ENCODE measurements at places on chromosomes 16 and 17.

- DNase-seq, result no peak
Measured at GRCh38 chr16:87829622-87829980, 39.7 kb downstream of the SLC7A5 start.

GRCh38 chr16:1125471-1125870 is 27.4 kb upstream of the CACNA1H start:
- DNase-seq, result no peak

DNA sequence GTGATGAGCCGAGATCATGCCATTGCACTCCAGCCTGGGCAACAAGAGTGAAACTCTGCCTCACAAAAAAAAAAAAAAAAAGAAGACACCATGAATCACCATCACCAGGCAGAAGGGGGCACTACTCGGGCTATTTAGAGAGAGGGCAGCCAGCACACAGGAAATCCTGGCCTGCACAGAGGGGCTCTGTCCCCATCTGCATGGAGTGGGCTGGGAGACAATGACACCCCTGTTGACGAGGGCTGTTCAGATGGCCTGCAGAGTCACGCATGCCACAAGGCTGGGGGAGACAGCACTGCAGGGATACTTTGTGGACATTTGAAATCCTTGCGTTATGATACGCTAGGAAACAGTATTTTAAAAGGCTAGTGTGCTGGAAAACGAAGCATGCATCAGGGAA is 48.3 kb downstream of the CUEDC1 start:
- peak; percentile 98 for DNase-seq

GRCh38 chr16:25014500-25015147 is 545 bp downstream of the ARHGAP17 start:
- peak; percentile 71 for DNase-seq

DNA sequence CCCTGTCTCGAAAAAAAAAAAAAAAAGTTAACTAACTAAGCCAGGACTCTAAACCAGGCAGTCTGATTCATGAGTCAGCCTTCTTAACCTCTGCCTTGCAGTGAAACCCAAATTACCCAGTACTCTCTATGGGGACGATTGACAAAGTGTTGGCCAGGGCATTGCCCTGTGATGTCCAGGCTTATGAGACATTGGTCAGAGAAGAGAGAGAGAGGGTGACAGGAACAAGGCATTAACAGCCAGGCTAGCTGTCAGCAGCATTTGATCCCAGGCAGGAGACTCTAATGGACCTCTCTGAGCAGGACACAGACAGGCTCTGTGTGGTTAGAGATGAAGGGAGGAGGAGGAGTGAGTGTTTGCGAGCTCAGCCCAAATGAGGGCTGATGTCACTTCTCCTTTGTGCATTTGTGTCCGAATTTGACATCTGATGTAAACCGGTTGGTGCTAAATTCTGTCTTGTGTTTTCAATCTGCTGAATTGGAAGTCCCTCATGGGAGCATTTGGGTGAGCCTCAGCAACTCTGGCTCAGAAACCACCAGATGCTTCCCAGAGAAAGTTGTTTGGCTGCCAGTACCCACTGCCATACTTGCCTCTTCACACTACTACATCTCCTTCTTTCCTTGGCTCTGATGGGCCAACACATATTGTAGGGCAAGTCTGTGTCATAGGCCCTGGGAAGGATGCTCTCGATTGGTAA is 4.3 kb upstream of the MYL4 start:
- peak; percentile 81 for DNase-seq

GRCh38 chr17:61394630-61395408 is 4.8 kb upstream of the TBX2 start:
- no peak for DNase-seq

- no peak for DNase-seq
Measured at GRCh38 chr17:77205396-77206125, 64.8 kb downstream of the SEC14L1 start.

DNA sequence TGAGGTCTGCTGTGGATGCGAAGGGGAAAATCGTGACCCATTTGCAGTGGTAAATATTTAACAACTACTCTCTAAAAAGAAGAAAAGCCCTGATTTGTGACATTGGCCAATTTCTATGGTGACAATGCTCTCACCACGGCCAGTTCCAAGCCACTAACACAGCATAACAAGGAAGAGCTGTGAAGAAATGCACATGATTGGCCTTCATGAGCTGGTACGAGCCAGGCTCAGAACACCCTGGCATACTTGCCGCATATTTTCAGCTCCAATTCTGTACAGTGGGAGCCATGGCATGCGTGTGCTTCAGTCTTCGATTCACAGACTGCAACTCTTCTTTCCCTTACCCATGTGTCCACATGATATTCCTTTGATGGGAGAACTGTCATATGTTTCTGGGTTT is 363.9 kb upstream of the CDH5 start:
- DNase-seq, result no peak

GRCh38 chr17:5861246-5861645 is 208.9 kb upstream of the WSCD1 start:
- DNase-seq, result no peak

DNA sequence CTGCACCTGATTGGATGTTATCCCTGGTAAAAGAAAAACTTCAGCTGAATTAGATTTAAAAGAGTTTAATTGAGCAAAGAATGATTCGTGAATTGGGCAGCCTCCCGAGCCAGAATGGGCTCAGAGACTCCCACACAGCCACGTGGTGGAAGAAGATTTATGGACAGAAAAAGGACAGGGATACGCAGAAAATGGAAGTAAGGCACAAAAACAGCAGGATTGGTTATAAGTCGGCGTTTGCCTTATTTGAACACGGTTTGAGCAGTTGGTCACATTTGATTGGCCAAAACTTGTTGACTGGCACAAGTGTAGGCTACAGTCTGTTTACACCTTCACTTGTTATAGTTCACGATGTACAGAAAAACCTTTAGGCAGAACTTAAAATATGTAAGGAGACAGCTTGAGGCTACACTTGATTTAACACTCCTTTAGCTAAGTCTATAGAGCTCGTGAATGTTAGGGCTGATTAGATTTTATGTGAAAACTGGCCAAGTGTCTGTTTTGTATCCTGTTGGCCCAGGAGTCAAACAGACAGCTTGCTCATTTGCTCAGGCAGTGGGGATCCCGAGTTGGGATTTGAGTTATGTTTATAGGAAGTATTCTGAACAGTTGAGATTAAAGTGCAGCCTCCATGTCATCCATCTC is 119.5 kb upstream of the SHISA6 start:
- DNase-seq, result no peak

- no peak for DNase-seq
Measured at GRCh38 chr17:33371377-33371776, 78.3 kb upstream of the ASIC2 start.

GRCh38 chr16:71974068-71974818 is 26.0 kb downstream of the PKD1L3 start:
- DNase-seq, result no peak

- no peak for DNase-seq
Measured at GRCh38 chr17:66950325-66950724, 14.2 kb upstream of the CACNG4 start.

DNA sequence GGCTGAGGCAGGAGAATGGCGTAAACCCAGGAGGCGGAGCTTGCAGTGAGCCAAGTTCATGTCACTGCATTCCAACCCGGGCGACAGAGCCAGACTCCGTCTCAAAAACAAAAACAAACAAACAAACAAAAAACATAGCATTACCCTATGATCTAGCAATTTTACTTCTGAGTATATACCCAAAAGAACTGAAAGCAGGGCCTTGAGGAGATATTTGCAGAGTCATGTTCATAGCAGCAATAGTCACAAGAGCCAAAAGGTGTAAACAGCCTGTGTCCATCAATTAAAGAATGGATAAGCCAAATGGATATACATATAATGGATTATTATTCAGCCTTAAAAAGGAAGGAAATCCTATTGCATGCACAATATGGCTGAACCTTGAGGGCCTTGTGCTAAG is 63.1 kb downstream of the TOM1L2 start:
- no peak for DNase-seq

DNA sequence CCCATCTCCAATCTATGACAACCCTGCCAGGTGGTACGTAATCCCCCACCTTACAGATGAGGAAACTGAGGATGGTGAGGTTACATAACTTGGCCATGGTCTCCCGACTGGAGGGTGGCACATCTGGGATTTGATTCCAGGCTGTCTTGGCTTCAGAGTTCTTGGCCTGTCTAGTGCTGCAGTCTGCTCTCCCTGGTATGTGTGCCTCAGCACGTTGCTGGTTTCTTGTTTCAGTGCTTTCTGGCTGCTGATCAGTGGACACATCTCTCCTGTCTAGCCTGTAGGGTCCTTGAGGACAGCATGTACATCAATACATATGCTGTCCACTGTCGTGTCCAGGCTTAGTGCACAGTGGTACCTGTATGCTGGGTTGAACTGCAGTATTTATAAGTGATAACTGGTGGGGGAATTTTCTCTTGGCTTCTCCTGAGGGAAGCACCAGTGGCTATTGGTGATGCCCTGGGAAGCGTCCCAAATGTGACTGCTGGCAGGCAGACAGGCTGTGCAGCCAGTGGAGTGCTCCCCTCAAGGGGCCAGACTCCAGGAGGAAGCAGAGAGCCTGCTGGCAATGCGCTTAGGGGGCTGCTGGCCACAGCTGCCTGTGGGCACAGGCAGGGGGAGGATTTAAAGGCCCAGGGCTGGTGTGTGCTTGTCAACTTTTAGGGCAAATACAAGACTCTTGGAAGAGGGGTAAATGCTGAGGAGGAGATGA is 14.4 kb downstream of the CTRL start:
- no peak for DNase-seq

DNA sequence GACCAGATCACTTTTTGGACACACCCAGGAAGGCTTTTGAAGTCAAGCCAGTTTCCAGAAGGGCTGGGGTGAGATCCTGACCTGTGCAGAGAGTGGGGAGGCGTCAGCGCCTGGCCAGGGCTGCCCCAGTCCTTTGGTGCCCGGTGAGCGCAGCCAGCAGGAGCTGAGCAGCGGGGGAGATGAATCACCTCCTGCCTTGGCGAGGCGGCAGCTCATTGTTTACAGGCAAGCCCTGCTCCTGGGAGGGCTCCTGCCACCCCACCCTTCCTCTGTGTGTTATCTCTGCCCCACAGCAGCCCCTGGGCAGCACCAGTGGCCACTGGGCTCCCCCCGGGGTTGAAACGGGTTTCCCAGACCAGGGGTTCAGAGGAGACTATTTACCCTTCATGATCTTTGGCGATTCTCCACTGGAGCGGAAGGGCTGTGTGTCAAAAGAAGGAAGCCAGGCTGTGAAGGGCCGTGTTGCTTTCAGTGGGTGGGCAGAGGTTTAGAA is 14.1 kb upstream of the ITGB4 start:
- DNase-seq, result no peak

- no peak for DNase-seq
Measured at GRCh38 chr17:73874008-73874720, 229.9 kb upstream of the SDK2 start.
